NCI-H2081 (cell line): ENCODE measurements at places on chromosomes 11 and 22.

- DNase-seq: no peak
Observed at GRCh38 chr11:59180168-59180776, 8.3 kb downstream of the DTX4 start.

GRCh38 chr11:128236506-128237498 lies 350.6 kb downstream of the ETS1 start:
- no peak for DNase-seq

DNA sequence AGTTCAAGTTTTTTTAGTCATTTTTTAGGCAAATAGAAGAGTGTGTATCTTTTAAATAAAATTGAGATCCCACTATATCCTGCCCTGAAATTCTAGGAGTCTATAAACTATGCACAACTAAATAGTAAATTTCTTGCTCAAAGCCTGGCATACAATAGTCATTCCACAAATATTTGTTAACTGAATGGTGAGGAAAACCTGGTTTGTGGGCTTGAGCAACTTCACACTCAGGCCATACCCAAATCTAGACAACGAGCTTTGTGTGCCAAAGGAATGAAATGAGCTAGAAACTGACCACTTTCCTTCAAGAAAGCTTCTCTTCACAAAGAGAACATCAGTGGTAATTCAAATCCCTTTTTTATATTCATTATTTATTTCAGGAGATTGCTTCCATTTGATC lies 39.6 kb upstream of the AMOTL1 start:
- no peak for DNase-seq

DNA sequence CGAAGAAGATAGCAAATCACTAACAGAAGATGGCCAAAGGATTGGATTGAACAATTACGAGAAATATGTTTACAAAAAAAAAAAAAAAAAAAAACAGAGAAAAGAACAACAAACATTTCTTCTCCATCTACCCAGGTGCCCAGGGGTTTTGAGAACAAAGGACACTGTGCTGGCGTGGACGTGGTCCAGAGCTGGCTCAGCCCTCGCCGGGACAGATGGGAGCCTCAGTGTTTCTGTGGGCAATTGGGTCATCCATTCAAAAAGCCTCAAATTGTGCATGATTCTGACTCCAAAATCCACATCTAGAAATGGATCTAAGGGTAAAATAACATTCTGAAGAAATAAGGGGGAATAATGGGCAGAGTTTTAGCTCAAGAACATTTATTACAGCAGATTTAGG lies 63.1 kb downstream of the DHCR7 start:
- no peak for DNase-seq

DNA sequence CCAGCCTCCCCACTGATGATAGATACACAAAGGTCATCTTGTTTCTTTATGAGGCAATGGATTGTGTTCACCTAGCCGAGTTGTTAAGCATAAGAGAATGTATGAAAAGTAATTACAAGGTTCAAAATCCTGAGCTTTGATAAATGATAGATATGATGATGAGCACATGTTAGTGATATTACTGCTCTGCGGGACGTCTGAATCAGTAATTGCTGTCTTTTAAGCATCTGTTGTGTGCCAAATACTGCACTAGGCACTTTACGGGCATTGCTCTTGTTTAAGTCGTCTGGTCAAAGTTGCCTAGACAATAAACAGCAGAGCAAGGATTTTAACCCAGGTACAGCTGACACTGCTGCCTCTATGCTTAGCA lies 559 bp upstream of the RNF141 start:
- peak; percentile 58 for DNase-seq

DNA sequence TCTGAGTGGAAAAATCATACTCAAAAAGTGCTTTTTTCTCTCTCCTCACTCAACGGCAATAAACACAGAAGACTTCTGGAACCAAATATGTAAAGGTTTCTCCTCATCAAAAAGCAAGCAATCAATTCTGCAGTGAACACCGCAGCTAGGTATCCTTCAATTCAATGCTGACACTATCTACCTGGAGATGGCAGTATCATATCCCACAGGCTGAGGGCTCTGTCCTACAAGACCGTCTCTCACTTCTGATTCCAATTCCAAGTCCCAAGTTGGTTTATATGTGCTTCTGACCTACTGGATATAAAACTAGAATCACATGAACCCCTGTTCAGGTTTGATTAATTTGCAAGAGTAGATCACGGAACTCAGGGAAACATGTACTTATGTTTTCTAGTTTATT lies 59.7 kb upstream of the LUZP2 start:
- DNase-seq: no peak

- DNase-seq: no peak
Observed at GRCh38 chr11:72773291-72773690, 20.6 kb downstream of the STARD10 start.

DNA sequence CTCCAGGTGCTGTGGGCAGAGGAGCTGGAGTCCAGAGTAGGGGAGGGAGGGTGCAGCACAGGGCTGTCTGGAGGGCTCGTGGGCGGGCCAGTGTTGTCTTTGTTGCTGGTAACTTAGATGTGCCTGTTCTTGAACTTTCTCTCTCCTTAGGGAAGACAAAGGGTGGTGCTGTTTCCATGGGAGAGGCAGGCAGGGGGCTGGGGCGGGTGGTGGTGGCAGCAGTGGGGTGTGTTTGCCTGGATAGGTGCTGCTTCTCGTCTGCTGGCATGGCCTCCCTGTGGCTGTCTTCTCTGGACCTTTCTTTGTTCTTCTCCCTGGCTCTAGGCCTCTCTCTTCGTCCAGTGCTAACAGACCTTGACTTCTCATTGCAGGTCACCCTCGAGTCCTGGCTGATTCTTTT lies 8.5 kb downstream of the SIDT2 start:
- no peak for DNase-seq

- peak; percentile 56 for DNase-seq
Observed at GRCh38 chr22:42343531-42344081, 73.2 kb upstream of the TCF20 start.

- peak; percentile 74 for DNase-seq
Observed at GRCh38 chr11:30879322-30880005, 293.3 kb upstream of the MPPED2 start.

DNA sequence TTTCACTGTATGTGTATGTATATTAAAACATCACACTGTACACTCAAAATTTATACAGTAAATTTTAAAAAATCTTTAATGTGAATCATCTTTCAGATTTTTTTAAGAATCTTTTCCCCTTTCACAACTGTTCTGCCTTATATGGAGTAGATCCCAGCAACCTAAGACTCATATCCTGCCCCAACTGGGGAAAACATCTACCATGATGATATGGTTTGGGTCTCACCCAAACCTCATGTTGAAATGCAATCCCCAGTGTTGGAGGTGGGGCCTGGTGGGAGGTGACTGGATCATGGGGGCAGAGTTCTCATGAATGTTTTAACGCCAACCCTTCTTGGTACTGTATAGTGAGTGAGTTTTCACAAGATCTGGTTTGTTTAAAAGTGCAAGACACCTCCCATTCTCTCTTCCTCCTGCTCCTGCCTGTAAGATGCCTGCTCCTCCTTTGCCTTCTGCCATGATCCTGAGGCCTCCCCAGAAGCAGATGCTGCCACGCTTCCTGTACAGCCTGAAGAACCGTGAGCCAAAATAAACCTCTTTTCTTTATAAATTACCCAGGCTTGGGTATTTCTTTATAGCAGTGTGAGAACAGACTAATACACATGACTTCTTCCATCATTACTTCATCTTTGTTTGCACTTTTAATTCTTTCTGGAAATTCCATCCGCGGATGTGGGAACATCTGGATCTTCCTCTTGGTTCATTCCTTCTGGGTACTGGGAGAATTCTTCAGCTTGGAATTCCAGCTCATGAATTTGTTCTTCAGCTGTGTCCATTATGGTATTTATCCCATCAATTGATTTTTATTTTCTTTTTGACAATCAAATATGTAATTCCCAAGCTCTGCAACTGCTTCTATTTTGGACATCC lies 36.9 kb downstream of the LINC01488 start:
- no peak for DNase-seq

GRCh38 chr22:36456464-36456845 lies 25.0 kb downstream of the TXN2 start:
- no peak for DNase-seq

GRCh38 chr22:47594836-47595521 lies 832.5 kb downstream of the TBC1D22A start:
- no peak for DNase-seq

GRCh38 chr11:35919244-35919643 lies 24.6 kb upstream of the LDLRAD3 start:
- DNase-seq: peak; percentile 50

DNA sequence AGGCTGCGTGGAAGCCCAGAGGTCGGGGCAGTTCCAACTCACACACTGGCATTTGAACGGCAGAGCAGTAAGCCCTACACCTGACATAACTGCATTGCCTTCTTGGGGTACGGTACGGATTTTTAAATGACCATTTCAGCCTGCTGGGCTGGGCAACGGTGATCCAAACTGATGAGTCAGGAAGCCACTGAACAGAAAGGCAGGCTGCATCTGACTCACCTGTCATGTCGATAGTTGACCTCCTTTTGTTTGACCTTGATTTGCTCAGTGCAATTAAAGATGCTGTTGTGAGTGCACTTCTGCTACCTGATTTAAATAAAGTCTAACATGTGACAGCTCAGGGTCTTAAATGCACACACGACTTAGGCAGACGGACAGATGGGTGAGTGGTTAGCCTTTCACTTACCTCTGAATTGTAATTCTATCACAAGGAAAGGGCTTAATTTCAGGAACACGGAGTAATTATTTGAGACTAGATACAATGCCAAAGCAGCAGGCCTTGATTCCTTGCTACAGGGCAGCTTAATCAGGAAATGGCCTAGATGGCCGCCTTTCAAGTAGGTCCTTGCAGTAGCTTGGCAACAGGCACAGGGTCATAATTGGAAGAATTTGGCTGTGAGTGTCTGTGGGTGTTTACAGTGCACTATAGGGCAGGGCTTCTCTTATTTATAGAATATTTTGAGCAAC lies 52.2 kb downstream of the BMAL1 start:
- peak; percentile 71 for DNase-seq

- no peak for DNase-seq
Observed at GRCh38 chr11:108364159-108364558, 103.2 kb downstream of the C11orf65 start.

GRCh38 chr22:50456466-50457234 lies 18.2 kb downstream of the SBF1 start:
- no peak for DNase-seq

DNA sequence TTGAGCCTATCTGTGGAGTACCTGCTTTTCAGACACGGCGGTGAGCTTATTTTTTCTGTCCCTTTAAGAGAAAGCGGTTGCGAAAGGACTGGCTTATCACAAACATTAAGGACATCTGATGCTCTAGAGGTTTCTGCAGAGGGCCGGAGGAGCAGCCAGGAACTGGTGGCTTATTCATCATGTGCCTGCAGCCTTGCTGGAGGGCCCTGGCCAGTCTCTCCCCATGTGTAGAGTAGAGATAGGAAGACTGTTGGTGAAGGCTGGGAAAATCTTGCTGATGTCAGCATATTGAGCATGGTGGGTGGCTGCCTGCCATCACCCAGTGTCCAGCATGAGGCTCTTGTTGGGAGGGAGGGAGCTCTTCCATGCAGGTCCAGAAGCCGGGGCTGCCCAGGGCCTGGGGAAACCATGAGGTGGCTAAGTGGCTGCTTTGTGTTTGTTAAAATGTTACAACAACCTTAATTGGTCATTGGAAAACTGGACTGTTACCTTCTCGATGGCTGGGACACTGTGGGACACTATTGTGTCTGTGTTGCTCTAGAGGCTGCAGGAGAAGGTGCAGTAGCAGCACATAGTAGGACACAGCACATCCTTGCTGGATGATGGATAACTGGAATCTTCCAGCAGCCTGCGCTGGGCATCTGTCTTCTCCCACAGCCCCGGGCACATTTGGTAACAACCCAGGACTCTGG lies 54.3 kb downstream of the TSPAN18 start:
- DNase-seq: no peak

DNA sequence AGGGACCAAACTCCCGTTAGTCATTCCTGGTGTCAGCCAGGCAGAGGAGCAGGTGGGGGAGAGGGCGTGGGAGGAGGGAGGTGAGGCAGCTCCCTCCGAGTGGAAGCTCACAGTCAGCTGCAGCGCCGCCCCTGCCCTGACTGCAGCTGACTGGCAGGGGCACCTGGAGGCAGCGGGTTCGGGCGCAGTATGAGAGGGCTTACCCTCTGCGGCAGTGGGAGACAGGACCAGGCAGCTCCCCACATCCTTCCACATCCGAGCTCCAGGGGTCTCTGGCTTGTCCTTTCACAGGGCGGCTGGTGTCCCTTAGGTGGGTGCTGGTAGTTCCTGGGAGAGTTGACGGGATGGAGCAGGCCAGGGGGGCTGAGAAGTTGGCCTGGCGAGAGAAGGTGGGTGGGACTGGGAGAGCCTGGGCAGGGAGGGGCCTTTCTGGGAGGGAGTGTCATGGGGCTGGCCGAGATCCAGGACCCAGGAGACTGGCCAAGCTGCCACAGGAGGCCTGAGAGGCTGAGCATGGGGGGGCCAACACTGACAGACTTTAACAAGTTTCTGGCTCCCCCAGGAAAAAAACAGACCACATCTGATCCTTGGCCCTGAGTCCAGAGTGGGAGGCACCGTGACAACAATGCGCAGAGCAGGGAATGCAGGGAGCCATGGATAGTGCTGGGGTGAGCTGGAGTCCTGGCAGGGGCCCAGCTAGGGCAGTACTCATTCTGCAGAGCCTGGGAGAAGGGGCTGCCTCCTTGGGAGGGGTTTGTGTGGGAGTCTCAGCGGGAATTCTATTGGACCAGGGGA lies 4.9 kb downstream of the ADORA2A start:
- DNase-seq: peak; percentile 12

DNA sequence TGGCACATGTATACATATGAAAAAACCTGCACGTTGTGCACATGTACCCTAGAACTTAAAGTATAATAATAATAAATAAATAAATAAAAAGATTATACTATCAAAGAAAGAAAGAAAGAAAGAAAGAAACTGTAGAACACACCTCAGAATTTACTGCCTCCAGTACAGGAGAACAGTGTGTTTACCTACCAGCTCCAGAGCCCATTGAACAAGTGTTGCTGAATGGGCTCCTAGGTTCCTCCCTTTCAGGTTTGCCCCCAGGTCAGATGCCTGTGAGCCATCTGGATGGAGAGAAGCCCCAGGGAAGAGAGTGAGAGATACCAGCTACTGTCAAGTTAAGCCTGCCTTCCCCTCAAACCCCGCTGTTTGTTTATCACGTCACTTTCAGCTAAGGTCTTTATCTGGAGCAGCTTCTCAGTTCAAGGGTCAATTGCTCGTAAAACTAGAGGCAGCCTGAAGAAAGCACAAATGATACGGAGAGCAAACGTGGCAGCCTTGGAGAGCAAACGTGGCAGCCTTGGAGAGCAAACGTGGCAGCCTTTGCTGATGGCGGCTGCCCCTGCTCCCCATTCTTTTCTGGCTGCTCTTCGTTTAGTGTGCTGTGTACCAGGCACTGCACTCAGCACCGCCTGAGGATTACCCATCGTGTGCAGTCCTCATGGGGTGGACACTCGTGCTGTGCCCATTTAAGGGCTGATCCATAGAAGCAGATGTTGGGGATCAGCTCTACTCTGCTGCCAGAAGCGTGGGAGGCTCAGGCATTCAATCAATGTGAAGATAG lies 111.7 kb downstream of the ADAMTS15 start:
- DNase-seq: no peak
